Jurkat, Clone E6-1 (cell line): ENCODE measurements at places on chromosomes 11 and 22.
A peak's percentile ranks its signal among the peaks of the same experiment; 100 is the strongest.

DNA sequence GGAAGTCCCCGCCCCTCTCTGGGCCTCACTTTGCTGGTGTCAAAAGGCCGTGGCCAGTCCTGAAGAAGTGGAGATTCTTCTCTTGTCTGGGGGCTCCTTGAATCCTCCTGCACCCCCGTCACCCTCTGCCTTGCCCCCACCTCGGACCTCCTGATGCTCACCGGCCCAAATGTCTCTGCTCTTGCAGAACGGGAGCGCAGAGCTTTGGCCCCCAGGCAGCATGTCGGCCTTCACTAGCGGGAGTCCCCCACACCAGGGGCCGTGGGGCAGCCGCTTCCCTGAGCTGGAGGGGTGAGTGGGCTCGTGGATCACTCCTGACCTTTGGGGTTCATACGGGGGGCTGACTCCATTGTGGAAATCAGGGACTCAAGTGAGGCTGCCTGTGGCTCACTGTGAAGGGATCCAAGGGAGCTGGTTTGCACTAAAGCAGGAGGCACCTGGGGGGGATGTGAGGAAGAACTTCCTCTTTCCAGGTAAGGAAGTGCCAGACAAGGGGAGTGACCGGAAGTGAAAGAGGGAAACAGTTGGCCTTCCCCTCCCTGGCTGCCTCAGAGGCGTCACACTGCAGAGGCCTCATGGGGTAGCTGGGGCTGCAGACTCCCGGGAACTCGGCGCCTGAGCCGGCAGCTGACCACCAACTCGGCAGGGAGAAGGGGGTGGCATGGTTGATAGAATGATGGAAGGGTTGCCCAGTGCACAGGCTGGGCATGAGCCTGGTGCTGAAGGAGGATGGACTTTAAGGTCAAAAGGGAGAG, 23.1 kb downstream of the CSF2RB start:
- DNase-seq, result no peak

GRCh38 chr11:60978546-60979380, 7.3 kb downstream of the CD6 start:
- DNase-seq, result peak; percentile 72

DNA sequence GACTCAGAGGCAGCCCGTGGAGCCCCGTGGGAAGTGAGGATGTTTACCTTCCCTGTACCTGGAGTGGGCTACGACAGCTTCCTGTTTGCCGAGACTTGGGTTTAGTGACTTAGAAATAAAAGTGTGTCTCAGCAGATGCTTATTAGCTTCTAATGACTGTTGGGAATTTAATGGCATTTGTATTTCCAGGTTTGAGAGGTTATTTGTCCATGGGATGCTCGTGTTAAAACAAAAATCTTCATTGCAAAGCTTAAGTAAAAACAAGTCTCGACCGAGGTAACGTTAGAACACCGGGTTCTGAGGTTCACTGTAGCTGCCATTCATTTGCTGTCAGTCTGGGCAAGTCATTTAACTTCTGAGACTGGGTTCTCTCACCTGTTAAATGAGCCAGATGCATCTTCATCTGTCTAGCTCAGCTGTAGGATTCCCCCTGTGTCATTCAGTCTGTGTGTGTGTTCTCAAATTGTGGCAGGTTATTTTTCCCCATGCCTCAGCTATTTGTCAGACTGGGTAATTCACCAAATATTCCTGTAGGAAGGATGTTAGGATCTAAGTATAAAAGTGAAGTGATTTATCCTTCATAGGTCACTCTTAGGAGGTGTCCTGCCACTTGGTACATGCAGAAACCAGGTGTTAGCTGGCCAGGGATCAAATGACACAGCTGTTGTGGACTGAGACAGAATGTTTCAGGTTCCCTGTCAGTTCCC, 791 bp downstream of the EI24 start:
- no peak for DNase-seq

- peak; percentile 80 for DNase-seq
Observed at GRCh38 chr22:41780746-41781505, 19.6 kb upstream of the CCDC134 start.

DNA sequence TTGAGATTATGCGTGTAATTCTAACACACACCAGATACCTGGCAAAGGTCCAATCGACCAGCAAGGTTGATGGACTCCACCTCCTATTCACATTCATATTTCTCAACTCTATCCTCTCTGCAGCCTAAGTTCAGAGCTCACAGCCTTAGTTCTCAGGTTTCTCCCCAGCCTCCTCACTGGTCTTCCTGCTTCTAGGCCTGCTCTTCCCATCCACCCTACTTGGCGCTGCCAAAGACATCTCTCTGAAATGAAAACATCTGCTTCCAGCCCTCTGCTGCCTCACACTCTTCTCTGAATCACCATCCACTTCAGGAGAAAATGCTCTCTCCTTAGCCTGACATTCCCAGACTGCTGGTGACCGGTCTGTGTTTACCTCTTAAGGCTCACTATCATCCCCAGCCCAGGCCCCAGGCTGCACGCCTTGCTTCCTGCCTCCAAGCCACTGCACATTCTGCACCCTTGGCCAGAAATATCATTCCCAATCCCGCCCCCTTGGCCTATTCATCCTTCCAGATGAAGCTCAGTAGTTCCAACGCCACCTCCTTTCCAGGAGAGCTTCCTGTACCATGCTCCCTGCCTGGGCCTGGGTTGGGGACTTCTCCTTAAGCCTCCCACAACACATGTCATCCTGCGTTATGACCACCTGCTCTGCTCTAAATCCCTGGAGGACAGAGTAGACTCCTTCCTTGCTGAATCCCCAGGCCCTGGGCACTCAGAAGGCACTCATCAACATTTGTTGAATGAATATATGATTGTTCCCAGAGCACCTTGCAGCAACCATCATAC, 3.5 kb downstream of the ARRB1 start:
- DNase-seq, result no peak

DNA sequence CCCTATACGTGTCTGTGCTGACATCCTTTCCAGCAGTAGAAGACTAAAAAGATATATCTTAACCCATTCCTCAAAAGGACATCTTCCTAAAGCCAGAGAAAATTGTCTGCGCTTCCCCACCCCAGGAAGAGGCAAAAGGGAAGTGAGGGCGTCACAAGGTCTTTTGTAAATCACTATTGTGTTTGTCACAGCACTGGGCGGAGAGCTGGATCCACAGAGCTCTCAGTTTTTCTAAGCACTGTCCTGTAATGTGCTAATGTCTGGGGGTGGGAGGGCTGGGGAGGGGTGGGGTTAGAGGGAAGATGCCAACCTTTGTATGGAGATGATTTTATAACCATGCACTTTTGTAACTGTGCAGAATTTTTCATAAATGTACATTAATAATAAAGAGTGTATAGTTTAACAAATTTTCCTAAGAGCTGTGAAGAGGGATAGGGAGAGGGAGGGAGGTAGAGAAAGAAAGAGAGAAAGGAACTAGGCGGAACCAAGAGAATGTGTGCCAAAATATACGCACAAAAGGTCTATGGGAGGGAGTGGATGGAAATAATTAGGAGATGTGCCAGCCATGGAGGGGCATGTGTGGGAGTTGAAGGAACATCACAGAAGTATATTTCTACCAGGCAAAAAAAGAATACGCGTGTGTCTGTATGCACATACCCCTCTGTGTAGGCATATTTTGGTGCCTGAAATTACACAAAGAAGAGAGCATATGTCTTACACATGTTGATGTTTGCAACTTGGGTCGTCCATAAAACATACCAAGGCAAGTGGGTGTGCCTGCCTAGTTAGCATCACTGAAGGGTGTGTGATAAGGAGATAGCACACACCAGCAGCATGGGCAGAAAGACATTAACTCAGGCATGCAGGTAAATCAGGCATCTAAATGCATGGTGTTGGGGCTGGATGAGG, 9.8 kb downstream of the LRRC55 start:
- DNase-seq, result no peak

DNA sequence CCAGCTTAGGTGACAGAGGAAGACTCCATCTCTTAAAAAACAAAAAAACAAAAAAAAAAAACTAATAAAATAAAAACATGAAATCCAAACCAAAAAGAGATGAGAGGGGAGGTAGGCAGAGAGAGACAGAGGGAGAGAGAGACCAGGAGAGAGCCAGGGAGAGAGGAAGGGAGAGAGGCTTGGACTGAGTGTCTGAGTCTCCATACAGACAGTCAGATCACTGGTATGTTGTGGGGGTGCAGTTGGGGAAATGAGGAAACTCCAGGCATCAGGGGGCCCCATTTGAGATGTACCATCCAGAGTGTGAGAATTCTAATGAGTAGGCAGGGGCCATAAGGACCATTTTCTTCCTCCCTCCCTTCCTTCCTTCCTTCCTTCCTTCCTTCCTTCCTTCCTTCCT, 53.1 kb upstream of the SEPTIN5 start:
- DNase-seq, result no peak

- no peak for DNase-seq
Observed at GRCh38 chr11:122701143-122701542, 45.6 kb downstream of the UBASH3B start.

DNA sequence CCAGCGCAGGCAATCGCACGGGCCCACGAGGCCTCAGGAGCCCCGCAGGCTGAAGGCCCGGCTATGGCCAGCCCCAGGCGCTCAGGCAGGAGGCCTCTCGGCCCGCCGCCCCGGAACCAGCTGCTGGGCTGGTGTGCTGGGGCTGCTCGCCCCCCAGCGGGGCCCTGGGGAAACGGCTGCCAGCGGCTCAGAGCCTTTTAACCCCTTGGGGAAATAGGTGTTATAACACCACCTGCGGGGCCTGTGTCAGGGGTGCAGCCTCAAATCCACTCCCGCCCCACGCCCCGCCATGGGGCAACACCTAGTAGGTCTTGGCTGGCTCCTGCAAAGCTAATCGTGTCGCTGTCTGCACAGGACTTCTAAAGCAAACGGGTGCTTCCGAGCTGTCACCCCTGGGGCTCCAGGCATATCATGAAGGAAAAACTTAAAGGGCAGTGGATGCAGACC, 237.4 kb downstream of the TTC28 start:
- DNase-seq, result peak; percentile 84

- no peak for DNase-seq
Observed at GRCh38 chr11:128927683-128928336, 14.9 kb downstream of the TP53AIP1 start.

- peak; percentile 18 for DNase-seq
Observed at GRCh38 chr22:25898707-25899365, 156.8 kb downstream of the MYO18B start.

DNA sequence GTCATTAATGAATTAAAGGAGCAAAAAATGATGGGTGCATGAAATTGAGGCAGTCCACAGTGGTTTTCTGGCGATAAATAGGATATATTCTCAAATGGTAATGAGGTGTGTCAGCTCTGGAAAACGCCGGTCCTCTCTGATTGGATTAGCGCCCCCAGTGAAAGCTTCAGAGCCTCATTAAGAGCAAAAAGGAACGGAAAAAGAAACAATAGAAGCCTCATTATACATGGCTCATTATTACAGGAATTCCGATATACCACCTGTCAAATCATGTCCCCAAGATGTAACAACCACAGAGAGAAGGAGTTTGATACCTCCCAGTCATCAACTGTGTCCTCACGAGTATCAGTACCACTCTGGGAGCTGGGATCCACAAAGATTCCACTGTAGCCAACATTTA, 175.7 kb upstream of the PITPNB start:
- no peak for DNase-seq

GRCh38 chr11:87020764-87021365, 16.9 kb upstream of the TMEM135 start:
- DNase-seq, result no peak
